ENCODE measurements at places on chromosomes 12 and 14. TPM values are rescaled to one million over a fixed set of nuclear protein-coding genes. Genes with fewer than 3 reads are reported as not detected.

Gene MSI1
- 1.3 TPM for total RNA-seq

Gene DHRS2
- 0.55 TPM for total RNA-seq

Gene DLGAP5
- 1.8 TPM for total RNA-seq

Gene GALNT16
- 3.0 TPM for total RNA-seq

Gene FAM186B
- total RNA-seq: 0.20 TPM

Gene FAR2
- total RNA-seq: 9.6 TPM

Gene MAP4K5
- total RNA-seq: 47.9 TPM

Gene GMFB
- total RNA-seq: 54.8 TPM

Gene LRRC10
- not detected for total RNA-seq

Gene UBE3B
- 41.4 TPM for total RNA-seq

Gene GPR84
- total RNA-seq: 0.99 TPM

Gene SNRPF
- total RNA-seq: 25.4 TPM

Gene TSPAN19
- total RNA-seq: 5.4 TPM

Gene NTF3
- total RNA-seq: 0.79 TPM

Gene MIPOL1
- 12.5 TPM for total RNA-seq

Gene FAM181A
- total RNA-seq: not detected

Gene TEX52
- not detected for total RNA-seq

Gene MYF6
- total RNA-seq: not detected

Gene GARIN6
- total RNA-seq: not detected

Gene RNF212B
- not detected for total RNA-seq

Gene MUCL1
- not detected for total RNA-seq

Gene CYP46A1
- 1.2 TPM for total RNA-seq

Gene NOXRED1
- 0.26 TPM for total RNA-seq

Gene KRT77
- not detected for total RNA-seq

Gene SLC22A17
- total RNA-seq: 13.2 TPM

Gene ITGB7
- total RNA-seq: 10.9 TPM

Gene ERP29
- 134 TPM for total RNA-seq

Gene LRRIQ1
- 4.6 TPM for total RNA-seq

Gene ATG2B
- total RNA-seq: 19.5 TPM

Gene KRT73
- not detected for total RNA-seq

Gene KRT6C
- not detected for total RNA-seq

Gene CLEC4C
- total RNA-seq: not detected

All from left lung (tissue), 14 donors.